ENCODE measurements at places on chromosomes 12 and 14.

GRCh38 chr14:73402579-73402978 is 55.8 kb downstream of the NUMB start:
- DNase-seq = no peak

GRCh38 chr14:75224561-75224960 is 48.1 kb upstream of the TMED10 start:
- DNase-seq = no peak

DNA sequence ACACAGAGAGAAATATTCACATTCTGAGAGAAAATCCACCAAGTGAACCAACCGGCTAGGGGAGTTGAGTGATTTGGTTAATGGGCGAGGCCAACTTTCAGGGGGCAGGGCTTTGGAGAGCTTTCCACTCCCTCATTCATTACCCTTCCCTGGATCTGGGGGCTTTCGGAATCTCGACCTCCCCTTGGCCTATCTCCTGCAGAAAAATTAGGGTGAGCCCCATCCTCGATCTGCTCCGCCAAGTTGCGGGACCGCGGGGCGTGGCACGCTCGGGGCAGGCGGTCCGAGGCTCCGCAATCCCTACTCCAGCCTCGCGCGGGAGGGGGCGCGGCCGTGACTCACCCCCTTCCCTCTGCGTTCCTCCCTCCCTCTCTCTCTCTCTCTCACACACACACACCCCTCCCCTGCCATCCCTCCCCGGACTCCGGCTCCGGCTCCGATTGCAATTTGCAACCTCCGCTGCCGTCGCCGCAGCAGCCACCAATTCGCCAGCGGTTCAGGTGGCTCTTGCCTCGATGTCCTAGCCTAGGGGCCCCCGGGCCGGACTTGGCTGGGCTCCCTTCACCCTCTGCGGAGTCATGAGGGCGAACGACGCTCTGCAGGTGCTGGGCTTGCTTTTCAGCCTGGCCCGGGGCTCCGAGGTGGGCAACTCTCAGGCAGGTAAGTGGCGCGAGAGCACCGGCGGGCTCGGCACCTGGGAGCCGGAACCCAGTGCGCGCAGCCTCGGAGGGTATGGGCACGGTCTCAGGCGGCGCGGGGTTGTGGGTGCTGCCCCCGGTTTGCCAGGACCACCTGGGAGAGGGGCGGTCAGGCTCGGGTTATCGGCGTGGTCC is at the start of gene ERBB3:
Gene ERBB3, plus strand, starts transcription at position 443 of the 833 bp plus-strand sequence. Its CDS starts 136 bp downstream, at position 579.
- peak; percentile 81 for DNase-seq

- no peak for DNase-seq
These were observed 68.2 kb downstream of the PLEKHG3 start for GRCh38 chr14:64772397-64772950.

- no peak for DNase-seq
These were observed 610 bp downstream of the VSIG10 start for GRCh38 chr12:118103201-118103600.

DNA sequence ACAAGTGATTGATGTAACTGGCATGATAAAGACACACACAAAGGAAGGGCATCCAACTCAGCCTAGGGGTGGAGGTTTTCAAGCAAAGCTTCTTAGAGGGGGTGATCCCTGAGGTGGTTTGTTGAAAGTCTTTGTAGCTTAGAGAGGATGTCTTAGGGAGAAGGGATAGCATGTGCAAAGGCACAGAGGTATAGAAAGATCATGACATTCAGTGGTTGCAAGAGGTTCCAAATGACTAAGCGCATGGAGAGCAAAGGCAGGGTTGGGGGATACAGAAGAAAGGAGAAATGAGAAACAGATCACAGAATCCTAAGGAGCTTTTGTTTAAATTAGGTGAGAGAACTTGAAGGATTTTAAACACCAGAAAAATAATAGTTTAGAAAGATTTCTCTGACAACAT is 5.2 kb upstream of the CCT2 start:
- DNase-seq = no peak

DNA sequence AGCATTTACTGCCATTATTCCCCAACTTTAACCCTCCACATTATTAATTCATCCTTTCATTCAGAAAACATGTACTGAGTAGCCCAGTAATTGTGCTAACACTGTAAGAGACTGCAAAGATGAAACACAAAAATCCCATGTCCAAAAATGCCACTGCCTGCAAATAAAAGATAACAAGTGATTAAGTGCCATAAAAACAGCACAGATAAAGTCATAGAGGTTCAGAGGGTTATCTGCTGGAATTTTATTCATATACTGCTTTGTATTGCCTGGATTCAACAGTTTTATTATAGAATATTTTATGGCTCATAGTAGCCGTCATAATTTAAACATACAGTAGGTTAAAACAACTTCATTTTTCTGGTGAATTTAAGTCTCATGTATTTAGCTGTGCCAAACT is 177.9 kb downstream of the KICS2 start:
- DNase-seq = no peak

GRCh38 chr12:81863406-81863805 is 104.3 kb upstream of the PPFIA2 start:
- no peak for DNase-seq

GRCh38 chr14:39060818-39061437 is 42.1 kb downstream of the SEC23A start:
- DNase-seq = no peak

DNA sequence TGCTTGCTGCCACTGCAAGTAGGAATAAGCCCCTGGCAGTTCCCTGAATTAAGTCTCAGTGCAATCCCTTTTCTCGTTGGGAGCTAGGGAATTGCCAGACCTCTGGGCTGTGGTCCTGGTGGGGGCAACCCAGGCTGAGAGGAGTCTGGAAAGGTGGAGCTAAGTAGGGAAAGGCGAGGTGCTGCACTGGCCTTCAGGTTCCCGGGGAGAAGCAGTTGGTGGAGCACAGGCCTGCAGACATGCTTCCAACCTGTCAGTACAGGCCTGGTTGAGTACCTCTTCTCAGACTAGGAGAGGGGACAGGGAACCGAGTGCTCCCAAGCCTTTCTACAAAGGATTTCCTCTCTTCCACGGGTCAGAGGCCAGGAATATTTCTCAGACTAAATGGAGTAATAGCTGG is 1.5 kb downstream of the NRIP2 start:
- DNase-seq = no peak

DNA sequence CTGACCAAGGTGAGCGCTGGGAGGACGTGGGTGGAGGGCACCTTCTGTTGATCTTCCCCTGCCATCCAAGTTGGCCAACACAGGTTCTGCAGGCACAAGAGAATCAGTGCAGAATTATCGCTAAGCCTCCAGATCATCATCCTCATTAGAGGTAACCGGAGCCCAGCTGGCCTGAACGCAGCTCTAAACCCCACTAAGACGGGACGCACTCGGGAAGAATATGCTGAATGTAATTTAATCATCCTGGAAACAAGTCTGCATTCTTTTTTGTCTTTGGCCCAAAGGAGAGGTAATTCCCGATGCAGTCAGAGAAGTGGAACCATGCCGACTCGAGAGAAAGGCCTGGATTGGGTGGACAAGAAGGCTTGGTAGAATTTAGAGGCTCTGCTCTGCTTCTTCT is 111.0 kb upstream of the GSC start:
- no peak for DNase-seq

- no peak for DNase-seq
These were observed 337.9 kb downstream of the AACS start for GRCh38 chr12:125402874-125403789.

Measured in T1000 (cell line).